Epithelial cell of alveolus of lung (primary cell): ENCODE measurements at places on chromosomes 2 and 18. TPM values are rescaled to one million over a fixed set of nuclear protein-coding genes. Genes with fewer than 3 reads are reported as not detected.

Gene DUSP2
- 0.40 and 2.6 TPM in 2 replicates for total RNA-seq

Gene MATN3
- 3.8 and 7.9 TPM in 2 replicates for total RNA-seq

Gene CD28
- total RNA-seq = not detected in 2 replicates

Gene DNAH7
- total RNA-seq = 0.08 and 1.3 TPM in 2 replicates

Gene CAVIN2
- 6.5 and 16.9 TPM in 2 replicates for total RNA-seq

Gene METAP1D
- 3.4 and 6.3 TPM in 2 replicates for total RNA-seq

Gene POTEC
- not detected in 2 replicates for total RNA-seq

Gene AQP4
- total RNA-seq = not detected in 2 replicates

Gene POTEJ
- total RNA-seq = not detected in 2 replicates

Gene NYAP2
- total RNA-seq = under 0.01 TPM in 1 of 2 replicates, not detected in the other

Gene SPEG
- 8.5 and 11.7 TPM in 2 replicates for total RNA-seq

Gene ALK
- total RNA-seq = not detected in 2 replicates

Gene CHN1
- total RNA-seq = 43.0 and 80.9 TPM in 2 replicates

Gene GAL3ST2
- total RNA-seq = 0.64 TPM in 1 of 2 replicates, not detected in the other

Gene RAB6C
- total RNA-seq = under 0.01 TPM in 1 of 2 replicates, not detected in the other

Gene RNF152
- total RNA-seq = 10.0 and 11.6 TPM in 2 replicates

Gene LRATD1
- 0.64 and 3.5 TPM in 2 replicates for total RNA-seq

Gene GPN1
- 20.7 and 32.3 TPM in 2 replicates for total RNA-seq

Gene PECR
- 4.6 and 7.0 TPM in 2 replicates for total RNA-seq

Gene MREG
- total RNA-seq = 0.32 and 1.4 TPM in 2 replicates

Gene NETO1
- total RNA-seq = not detected in 2 replicates

Gene BUB1
- total RNA-seq = 11.1 and 31.0 TPM in 2 replicates

Gene NRP2
- total RNA-seq = 35.7 and 51.8 TPM in 2 replicates

Gene ANO7
- total RNA-seq = 1.4 and 1.6 TPM in 2 replicates

Gene SERPINB7
- total RNA-seq = 0.91 TPM in 1 of 2 replicates, not detected in the other
